ENCODE measurements at places on chromosomes 3 and 15. TPM values are rescaled to one million over a fixed set of nuclear protein-coding genes. Genes with fewer than 3 reads are reported as not detected.

DNA sequence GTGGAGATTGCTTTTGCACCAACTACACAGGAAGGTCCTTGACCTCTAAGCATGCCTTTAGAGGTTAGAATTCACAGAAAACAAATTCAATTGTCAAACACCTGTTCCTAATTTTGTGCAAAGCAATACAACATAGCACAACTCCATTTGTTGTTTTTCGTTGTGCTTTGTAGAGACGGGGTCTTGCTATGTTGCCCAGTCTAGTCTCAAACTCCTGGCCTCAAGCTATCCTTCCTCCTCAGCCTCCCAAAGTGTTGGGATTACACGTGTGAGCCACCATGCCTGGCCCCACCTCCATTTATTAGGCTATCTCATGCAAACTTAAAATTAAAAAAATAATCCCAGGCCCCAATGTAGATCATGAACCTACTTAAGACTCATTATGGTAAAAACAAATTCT, 6.0 kb downstream of the NCBP2 start:
- DNase-seq, result no peak

DNA sequence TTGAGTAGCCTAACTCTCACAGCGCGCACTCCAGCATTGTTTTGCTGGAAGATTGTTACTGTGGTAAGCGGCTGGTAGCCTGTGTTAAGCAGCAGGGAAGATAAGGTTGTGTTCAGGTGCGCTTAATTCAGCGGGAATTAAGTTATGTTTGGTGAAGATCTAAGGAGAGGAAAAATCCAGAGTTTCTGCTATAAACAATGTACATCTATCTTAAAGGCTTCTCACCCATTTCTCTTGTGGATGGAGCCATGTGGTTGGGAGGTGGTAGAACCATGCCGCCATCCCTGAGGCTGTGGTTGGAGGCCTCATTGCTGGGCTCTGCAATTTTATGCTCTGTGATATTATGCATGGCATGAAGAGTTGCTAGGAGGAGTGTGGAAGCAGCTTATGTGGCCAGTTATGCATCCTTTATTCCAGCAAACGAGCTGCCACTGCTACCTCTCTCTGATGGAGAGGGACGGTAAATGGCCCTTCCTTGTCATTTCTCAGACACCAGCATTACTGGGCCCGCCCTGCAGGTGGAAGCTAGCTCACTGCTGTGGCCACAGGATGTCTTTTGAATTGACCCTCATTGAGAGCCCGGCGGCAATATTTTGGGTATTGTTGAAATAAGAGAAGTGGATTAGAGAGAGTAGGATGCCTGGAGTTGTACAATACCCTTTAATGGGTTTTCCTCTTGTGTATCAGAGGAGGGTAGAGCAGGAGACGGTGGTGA, 1.3 kb downstream of the MINAR1 start:
- DNase-seq, result no peak

- no peak for DNase-seq
These were observed 13.3 kb upstream of the KIF23 start for GRCh38 chr15:69400850-69401249.

DNA sequence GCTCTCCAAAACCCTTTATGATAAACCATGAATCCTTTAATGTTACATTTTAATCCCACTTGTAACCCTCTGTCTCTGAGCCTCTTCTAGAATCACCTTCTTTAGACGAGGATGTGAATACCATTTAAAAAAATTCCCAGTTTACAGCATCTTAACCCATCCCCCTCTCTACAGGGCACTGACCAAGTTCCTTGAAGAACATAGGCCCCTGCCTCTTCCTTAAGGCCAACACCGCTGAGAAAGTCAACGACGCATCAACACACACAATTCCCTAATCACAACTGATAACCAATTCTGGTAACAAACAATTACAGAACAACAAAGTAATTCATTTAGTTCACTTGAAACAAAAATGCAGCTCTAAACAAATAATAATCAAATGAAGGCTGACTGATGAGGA, 130.3 kb downstream of the DLG1 start:
- DNase-seq, result no peak

DNA sequence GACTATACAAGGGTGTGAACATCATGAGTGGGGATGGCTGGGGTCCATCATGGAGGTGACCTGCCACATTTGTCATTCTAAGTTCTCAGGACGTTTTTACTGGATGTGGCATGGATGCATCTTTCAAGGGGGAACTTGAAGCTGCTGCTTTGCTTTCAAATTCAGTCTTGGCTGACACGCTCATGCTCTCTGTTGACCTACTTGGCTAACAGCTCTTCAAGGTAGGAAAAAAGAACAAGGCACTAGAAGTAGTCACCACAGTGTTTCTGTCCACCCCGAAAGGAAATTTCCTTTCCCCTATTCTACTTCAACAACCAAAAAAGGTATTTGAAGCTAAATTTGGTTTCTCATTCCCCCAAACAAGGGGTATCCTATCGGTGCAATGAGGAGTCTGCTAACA, 15.0 kb downstream of the STIMATE start:
- DNase-seq, result no peak

DNA sequence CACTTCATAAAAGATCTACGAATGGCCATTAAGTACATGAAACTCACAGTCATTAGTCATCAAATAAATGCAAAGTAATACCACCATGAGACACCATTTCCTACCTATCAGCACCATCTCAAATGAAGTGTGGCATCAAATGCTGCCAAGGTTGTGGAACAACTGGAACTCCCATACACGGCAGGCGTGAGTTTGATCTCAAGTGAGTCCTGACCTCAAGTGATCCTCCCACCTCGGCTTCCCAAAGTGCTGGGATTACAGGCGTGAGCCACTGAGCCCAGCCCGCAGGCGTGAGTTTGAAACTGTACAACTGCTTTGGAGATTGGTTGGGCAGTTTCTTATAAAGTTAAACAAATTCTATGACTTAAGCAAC, 28.8 kb upstream of the HDAC11 start:
- DNase-seq, result peak; percentile 38

DNA sequence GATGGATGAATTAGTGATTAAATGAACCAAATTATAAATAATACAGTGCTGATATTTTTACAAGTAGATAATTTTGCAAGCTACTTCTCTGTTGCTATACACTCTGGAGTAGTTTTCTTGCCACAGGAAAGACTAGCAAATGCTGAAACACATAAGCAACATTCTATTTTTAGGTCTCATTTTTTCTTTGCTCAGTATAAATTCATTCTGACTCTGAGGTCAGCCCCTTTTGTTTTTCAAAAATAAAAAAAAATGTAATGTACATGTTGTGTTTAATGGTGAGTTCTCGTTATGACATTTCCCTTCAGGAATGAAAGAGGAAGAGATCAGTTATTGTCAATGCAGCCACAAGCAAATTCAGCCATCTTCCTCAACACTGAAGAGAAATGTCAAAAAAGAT, 24.9 kb downstream of the GJD2 start:
- no peak for DNase-seq

- DNase-seq, result no peak
These were observed 133.3 kb downstream of the ALCAM start for GRCh38 chr3:105499961-105500360.

CDHR4 gene
- total RNA-seq, result not detected

SLC28A1 gene
- not detected for total RNA-seq

CADPS gene
- 6.1 TPM for total RNA-seq

SHF gene
- 8.7 TPM for total RNA-seq

PEAK1 gene
- total RNA-seq, result 54.4 TPM

CSPG5 gene
- 0.66 TPM for total RNA-seq

TMIE gene
- total RNA-seq, result 0.13 TPM
